ENCODE measurements at places on chromosomes 5 and 9.

DNA sequence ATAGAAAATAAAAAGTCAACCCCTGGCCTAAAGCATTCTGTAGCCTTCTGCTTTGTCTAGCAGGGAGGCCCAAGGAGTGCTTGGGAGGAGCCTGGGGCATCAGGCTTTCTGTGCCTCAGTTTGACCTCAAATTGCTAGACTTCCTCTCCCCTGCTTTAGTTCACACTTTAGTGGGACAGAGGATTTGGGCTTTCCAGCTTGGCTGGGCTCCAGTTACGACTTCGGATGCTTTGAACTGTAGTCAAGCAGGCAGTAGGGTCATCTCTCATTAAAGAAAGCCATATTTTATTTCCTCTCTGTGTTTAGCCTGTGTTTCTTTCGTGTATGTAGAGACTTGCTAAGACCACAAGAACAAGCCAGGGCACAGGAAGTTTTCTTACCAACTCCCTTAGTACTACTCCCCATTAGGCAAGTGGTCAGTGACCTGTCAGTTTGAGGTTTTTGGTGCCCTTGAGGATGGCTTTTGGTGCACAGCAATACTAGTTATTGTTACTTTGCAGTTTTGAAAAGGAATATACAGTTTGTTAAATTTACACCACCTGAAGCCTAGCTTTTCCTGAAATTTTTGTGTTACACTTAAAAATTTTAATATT, 334.7 kb downstream of the NDUFS4 start:
- DNase-seq = no peak

GRCh38 chr5:137275083-137275482, 224.0 kb downstream of the SPOCK1 start:
- DNase-seq = no peak

GRCh38 chr9:124852121-124852828, 985 bp upstream of the WDR38 start:
- DNase-seq = no peak

DNA sequence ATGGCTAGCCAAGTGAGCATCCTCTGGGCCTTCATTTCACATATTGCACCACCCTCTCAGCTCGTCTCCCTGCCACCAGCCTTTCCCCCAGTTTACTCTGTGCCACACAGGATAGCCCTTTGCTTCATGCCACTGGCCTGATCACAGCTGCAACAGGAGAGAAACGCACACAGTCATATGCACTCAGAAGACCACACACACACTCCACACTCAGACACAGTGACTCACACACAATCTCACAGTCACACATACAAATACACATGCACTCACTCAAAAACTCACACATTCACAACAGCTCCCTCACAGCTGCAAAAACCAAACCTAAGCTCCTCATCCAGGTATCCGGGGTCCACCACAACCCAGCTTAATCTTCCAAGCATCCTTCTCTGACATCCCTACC, 38.7 kb downstream of the TTC39B start:
- no peak for DNase-seq

DNA sequence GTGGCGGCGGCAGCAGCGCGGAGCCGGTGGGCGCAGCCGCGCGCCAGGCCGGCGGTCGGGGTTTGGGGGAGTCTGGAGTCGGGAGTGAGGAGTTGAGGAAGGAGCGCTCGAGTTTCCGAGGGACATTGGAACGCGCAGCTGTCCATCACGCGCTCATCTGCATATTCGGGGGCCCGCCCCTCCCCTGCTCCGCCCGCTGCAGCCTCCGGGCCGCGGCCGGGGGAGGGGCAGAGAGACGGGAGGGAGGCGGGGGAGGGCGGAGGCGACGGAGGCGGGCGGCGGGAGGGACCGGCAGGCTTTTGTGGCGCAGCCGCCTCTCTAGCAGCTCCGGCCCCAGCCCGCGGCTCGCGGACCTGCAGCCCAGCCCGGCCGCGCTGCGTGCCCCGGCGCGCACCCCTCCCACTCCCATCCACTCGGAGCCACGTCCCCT, at the start of gene IRX2:
Gene IRX2 (minus strand): TSS at position 86 of the 430 bp plus-strand sequence. CDS start 264 bp downstream, outside the sequence.
- DNase-seq = peak; percentile 92

DNA sequence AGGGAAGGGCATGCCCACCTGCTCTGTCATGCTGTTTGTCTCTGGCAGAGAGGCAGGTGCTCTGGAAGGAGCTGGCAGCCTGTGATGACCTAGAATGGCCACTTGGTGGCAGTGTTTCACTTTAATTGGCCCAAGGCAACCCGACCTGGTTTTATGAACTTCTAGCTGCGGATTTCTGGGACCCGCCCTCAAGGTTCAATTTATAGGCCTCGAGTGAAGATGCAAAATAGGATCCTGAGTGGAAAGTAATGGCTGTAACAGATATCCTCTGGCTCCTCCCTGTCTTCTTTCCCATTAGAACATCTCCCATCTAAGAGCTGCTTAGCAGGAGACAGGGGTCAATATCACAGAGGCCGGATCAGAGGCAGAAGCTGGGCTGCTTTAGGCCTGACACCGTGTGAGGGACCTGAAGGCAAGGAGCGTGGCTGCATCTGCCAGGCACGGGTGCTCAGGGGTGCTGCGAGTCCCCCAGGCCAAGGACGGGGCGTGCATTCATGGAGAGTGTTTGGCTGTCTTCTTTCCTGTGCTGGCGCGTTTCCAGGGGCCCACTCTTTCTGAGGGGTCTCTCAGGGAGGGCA, 56.7 kb upstream of the SLC28A3 start:
- peak; percentile 60 for DNase-seq

GRCh38 chr9:76114144-76114543, 223.7 kb downstream of the PCSK5 start:
- peak; percentile 56 for DNase-seq

GRCh38 chr9:20693068-20693467, 9.0 kb downstream of the FOCAD start:
- DNase-seq = no peak

DNA sequence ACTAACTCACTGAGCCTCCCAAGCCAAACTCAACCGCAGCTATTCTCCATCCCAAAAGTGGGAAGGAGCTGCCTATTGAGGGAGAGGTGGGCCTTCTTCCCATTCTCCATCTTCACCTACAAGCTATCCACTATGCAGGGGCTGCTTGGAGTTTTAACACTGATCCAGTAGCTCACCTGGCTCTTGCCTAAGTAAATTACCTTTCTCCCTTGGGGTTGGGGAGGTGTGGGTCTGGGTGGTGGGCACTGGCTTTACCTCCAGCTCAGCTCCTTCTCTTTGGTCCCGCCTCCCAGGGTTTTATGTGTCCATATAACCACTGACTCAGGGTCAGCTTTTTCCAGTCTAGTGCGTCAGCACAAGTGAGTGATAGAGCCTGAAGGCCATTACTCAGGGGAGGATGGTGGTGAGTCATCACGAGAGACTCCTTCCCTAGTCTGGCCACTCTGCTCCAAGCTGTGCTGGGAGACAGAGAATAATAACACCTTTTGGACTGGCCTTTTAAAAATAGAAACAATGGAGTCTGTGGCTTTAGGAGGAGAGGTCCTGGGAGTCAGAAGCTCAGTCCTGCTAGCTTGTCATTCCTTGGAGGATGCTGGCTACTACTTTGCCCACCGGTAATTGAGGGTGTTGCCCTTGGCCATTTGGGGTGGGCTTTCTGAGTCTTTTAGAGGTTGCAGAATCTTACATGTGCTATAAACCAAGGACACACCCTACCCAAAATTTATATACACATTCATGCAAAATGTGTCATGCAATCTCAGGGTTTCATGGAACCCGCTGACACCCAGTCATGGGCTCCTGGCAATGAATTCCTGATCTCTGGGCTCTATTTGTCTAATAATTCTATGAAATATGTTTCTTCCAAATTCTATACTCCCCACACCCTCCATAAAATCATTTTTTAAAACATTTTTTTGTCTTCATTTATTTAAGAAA, 35.6 kb upstream of the ATP6V1G1 start:
- DNase-seq = peak; percentile 94

- DNase-seq = peak; percentile 83
These were observed 123.6 kb downstream of the PALM2AKAP2 start for GRCh38 chr9:109903515-109904138.

DNA sequence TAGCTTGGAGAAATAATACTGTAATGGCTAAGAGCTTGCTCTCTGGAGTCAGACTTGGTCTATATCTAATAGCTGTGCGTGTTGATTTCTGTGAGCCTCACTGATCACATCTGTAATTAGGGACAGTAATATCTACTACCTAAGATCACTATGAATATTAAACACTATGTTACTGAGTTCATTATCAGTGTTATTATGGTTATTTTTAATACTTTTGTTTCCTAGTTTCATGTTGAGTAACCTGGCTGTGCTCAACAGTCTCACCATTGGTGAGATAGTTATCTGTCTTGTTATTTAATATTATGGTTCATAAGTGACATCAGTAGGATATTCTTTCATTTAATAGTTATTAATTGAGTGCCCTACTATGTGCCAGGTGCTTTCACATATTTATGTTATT, 22.4 kb upstream of the CAVIN4 start:
- no peak for DNase-seq

- no peak for DNase-seq
These were observed 6.0 kb downstream of the TMOD1 start for GRCh38 chr9:97507428-97507984.

DNA sequence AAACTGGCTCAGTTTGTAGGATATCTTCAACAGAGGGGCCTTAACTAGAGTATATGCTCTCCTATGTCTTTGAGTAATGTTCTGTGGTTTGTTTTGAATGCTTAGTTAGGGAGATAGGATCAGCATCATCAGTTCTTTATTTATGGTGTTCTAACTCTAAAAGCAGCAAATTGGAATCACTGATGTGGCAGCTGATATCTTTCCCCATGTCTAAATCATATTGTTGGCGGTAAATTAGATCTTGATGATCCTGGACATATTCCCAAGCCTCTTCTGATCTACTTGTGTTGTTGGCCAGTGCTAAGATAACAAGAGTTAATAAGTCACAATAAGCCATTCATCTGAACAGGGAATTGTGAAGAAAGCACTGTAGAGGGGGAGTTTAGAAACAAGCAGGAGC, 332.4 kb upstream of the DAB2 start:
- no peak for DNase-seq

- peak; percentile 44 for DNase-seq
These were observed 60.2 kb downstream of the SMIM23 start for GRCh38 chr5:171845857-171846256.

- DNase-seq = no peak
These were observed 419.4 kb upstream of the PTGER4 start for GRCh38 chr5:40260361-40260760.

Data from fibroblast of the conjunctiva (primary cell).